ENCODE measurements at places on chromosomes 11 and 22. TPM values are rescaled to one million over a fixed set of nuclear protein-coding genes. Genes with fewer than 3 reads are reported as not detected.

GRCh38 chr22:41302021-41302767 lies 869 bp downstream of the ZC3H7B start:
- DNase-seq = no peak

GRCh38 chr11:107928767-107929507 lies 689 bp downstream of the RAB39A start:
- DNase-seq = no peak

EXPH5 gene
- 0.75 TPM for total RNA-seq

DNA sequence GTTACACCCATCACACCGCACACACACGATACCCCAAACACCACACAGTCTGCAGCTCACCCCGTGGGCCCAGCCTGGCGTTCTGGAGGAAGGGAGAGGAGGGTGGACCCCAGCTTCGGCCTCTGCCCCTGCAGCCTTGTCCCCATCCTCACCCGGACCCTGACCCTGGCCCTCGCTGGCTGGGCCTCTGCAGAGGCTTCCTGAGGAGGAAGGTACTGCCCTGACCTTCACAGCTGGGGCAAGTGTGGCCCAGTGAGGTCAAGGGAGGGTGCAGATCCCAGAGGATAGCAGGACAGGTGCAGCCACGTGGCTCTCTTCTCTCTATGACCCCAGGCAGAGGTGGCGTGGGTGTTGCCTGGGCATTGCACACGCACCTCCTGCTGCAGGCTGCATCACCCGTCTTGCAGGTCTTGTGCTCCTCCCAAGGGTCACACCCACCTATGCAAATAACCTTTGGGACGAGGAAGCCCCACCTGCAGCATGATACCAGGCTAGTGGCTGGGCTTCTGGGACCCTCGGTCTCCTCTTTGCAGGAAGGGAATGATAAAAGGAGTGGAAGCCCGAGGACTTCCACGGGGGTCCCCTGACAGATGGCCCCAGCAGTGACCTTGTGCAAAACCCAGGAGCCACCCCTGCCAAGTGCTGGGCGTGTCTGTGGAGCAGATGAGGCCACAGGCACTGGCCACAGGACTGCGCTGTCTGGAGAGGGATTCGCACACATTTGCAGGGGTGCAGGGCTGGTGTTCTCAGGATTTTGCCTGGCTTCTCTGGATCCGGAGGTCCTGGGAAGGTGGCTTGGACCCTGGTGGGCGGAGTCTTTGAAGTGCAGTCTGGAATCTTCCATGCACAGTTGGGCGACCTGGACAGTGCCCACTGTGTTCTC lies 1241.5 kb downstream of the BRD1 start:
- peak; percentile 87 for DNase-seq

GRCh38 chr22:32799496-32799895 lies 2.0 kb upstream of the TIMP3 start:
- DNase-seq = no peak

GRCh38 chr11:3115321-3115720 lies 49.8 kb downstream of the OSBPL5 start:
- no peak for DNase-seq

GRCh38 chr11:35377262-35377661 lies 42.1 kb downstream of the SLC1A2 start:
- no peak for DNase-seq

- DNase-seq = no peak
These were observed 16.3 kb downstream of the SPTY2D1 start for GRCh38 chr11:18617688-18618341.

- DNase-seq = peak; percentile 72
These were observed 59.7 kb upstream of the KCNQ1OT1 start for GRCh38 chr11:2759228-2760195.

- no peak for DNase-seq
These were observed 47.3 kb downstream of the PLAAT5 start for GRCh38 chr11:63443714-63444113.

DEPDC7 gene
- 4.7 TPM for total RNA-seq

DNA sequence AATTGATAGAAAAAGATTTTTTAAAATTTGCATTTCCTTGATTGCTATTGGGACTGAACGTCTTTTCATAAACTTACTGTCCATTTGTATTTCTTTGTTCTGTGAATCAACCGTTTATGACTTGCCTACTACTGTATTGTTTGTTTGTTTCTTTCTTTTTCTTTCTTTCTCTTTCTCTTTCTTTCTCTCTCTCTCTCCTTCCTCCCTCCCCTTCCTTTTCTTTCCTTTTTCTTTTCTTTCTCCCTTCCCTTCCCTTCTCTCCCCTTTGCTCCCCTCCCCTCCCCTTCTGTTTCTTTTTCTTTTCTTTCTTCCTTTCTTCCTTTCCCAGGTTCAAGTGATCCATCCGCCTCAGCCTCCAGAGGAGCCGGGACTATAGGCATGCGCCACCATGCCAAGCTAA lies 46.9 kb downstream of the NF2 start:
- no peak for DNase-seq

PIWIL4 gene
- total RNA-seq = 2.5 TPM
